ENCODE measurements at places on chromosomes 5 and 9.

- DNase-seq = no peak
Measured at GRCh38 chr5:175814691-175815090, 56.7 kb upstream of the CPLX2 start.

GRCh38 chr5:72472666-72473422, 34.4 kb downstream of the ZNF366 start:
- no peak for DNase-seq

DNA sequence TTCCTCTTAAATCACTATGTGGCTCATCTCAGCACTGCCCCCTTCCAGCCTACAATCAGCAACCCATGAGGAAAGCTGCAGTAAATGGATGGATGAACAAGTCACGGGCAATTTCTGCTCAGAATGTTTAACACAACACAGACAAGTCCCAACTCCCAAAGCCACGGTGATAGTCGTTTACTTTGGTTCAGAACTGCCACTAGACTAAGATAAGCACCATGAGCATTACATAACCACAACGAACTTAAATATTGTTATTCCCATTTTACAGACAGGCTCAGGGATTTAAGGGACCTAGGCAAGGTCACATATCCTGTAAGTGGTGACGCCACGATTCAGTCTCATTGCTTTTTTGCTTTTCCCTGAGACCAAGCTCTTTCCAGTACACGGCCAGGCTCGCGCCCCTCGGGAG, 2.0 kb upstream of the SMIM27 start:
- DNase-seq = peak; percentile 33

DNA sequence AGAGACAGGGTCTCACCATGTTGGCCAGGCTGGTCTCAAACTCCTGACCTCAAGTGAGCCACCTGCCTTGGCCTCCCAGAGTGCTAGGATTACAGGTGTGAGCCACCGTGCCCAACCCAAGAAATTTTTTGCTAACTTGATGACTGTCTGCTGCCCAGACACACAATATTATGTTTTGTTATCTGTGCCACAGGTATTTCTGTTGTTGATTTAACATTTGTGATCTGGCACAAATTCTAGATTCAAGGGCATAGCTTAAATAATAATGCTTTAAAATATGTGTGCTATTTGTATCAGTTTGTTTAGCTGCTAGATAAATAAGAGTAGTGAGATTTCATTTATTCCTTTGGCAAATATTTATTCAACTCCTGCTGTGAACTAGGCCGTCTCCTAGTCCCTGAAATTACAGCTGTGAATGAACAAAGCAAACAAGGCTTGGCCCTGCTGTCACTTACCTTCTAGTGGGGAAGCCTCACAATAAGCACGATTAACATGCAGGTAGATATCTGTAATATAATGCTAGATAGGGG, 35.3 kb downstream of the GAPVD1 start:
- DNase-seq = no peak

DNA sequence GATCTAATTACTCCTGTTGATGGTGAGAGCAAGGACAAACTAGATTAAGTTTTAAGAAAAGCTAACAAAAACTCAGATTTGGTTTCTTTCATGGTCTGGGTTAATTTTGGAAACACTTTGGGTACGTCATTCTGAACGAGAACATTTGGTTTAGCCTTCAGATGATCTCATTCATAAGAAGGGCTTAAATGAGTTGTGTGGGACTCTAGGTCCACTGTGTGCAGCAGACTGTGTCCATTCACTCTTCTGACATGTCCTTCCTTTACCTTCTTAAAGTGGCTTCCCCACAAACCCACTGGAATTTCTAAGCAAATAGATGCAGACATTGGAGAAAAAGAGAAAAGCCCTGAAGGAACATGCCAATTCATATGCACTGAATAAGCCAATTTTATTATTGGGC, 96.8 kb downstream of the FBXO4 start:
- DNase-seq = no peak

DNA sequence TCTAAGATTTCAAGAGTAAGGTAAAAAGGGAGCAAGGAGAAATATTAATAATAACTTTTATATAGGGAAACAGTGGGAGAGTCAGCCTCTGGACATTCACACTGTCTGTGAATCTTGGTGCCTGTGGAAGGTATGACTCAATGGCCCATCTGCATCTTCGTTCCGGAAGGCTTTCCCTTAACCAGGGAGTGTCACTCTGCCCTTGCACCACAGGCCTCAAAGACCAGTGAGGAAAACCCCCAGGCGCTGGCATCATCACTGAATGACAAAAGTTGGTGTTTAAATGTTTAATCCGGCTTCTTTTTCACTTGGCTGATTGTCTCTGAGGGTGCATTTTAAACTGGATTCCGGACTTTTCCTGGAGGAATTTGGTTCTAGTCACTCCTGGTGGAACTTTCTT, 522.4 kb upstream of the TLE4 start:
- no peak for DNase-seq

DNA sequence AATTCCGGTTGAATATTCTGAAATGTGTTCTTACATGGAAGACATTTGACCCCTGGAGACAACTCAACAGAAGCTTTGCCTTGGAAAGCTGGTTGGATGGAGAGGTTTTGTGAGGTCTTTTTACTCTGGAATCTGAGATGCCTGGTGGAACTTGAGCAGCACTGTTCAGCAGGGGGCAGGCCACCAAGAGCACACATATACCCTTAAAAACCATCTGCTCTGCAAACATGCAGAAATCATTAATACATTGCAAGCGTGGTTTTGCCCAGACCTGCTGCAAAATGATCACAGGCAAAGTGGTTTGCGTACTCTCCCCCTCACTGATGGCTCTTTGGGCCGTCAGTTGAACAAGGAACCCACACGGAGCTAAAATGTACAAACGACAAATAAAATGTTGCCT, 32.8 kb upstream of the DAP start:
- no peak for DNase-seq

DNA sequence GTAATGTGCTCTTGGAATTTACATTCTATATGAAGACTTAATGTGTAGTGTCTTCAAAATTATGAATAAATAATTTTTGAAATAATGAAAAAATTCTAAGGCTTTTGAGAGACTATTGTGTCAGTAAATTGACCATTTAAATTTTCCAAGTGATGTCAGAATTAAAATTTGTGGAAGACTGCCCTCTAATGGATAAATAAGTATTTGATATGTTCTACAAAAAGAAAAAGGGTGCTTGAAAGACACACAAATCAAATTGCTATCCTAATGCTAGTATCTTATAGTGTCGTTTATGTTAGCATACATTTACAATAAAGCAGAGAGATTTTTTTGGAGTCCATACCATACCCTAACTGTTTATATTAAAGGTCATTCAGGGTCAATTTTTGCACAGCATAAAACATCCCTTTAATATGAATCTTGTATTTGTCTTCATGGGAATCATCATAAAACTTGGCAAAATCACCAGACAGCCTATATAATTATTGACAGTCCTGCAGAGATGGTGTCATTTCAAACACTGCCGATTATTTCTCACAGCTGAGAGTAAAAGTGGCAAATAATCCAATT, 120.8 kb upstream of the SLC27A6 start:
- DNase-seq = peak; percentile 24

GRCh38 chr5:89520771-89521170, 637.8 kb upstream of the MEF2C start:
- DNase-seq = no peak

DNA sequence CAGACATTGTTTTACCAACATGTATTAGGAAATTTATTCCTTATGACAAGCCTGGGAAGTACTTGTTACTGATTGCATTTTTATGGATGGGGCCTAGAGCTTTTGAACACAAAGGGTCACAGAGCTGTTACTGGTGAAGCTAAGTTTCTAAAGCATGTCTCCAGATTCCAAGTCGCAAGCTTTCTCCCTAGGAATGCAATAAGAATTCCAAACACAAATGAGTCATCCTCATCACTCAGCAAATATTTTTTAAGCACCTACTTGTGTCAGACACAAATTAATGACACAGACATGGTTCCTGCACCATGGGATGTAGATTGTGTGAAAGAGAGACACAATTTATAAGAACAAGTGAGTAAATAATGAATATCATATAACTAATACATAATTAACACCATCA, 11.0 kb upstream of the SH3RF2 start:
- no peak for DNase-seq

GRCh38 chr9:131113655-131114054, 11.7 kb upstream of the NUP214 start:
- no peak for DNase-seq

DNA sequence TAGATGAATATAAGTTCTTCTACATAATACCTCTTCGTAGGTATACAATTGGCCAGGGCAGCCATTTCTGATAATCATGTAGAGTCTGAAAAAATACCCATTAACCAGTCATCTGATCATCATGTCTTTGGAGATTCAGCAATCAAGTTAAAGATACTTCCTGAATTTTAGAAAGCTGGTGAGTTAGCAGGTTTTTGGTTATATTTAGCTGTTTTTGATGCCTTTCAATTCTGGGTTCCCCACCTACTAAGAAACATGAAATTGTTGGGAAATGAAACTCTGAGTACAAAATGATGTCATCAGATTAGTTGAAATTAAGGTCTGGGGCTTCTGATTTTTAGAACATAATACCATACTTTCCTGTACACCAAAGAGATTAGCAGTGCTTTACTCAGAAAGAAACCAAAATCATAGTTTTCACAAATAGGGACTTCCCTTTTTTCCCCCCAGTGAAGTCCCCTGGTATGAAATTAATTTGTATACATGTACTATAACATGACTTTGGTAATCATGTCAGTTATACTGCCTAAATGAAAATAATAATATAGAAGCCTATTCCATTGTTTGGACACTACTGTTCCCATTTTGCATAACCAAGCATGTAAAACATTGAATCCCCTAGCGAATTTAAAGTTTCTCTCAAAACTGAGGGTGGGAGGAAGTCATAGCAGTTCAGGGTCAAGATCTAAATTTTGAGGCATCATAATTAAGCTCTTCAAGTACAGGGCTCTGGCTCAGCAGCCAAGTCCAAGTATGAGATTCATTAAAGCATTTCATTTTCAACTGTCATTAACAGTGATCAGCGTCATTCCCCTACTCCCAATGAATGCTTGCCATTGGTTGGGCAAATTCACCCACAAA, 17.9 kb downstream of the PRLR start:
- no peak for DNase-seq

DNA sequence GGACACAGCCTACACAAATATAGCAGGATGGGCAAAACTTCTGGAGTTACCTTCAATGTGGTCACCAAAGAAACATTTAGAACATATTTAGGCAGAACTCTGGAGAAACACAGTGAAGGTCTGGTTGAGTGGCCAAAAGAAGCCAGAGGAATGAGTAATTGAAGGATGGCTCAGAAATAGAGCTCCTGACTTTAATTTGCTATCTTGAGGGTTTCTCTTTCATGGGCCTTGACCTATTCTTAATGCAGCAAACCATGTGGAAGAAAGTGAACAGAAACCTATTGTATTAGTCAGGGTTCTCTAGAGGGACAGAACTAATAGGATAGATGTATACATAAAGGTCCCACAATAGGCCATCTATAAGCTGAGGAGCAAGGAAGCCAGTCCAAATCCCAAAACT, 650.5 kb downstream of the ACTL7B start:
- no peak for DNase-seq

- no peak for DNase-seq
Measured at GRCh38 chr9:90813523-90813922, 11.9 kb downstream of the SYK start.

DNA sequence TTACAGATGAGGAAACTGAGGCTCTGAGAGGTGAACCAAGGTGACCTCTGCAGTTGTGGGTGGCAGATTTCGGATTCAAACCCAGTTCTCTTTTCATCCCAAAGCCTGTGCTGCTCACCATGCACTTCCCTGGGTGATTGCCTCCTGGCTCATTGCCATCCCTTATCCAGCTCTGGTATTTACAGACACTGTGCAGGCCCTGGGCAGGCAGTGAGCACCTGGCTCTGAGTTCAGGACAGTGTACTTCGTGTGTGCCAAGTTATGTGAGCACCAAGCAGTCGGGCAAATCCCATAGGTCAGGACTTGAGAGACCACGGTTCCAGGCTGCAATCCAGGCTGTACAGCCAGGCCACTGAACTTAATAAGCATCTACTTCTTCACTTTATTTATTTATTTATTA, 1.4 kb downstream of the LRSAM1 start:
- no peak for DNase-seq

GRCh38 chr5:98938464-98938863, 9.7 kb upstream of the CHD1 start:
- no peak for DNase-seq

- no peak for DNase-seq
Measured at GRCh38 chr9:70389188-70389587, 25.3 kb downstream of the KLF9 start.

- DNase-seq = no peak
Measured at GRCh38 chr9:7510199-7510598, 289.4 kb downstream of the DMAC1 start.

GRCh38 chr5:57938174-57938557, 455.6 kb upstream of the ACTBL2 start:
- DNase-seq = no peak
